ENCODE measurements at places on chromosomes 16 and 17.
A peak's percentile ranks its signal among the peaks of the same experiment; 100 is the strongest.

DNA sequence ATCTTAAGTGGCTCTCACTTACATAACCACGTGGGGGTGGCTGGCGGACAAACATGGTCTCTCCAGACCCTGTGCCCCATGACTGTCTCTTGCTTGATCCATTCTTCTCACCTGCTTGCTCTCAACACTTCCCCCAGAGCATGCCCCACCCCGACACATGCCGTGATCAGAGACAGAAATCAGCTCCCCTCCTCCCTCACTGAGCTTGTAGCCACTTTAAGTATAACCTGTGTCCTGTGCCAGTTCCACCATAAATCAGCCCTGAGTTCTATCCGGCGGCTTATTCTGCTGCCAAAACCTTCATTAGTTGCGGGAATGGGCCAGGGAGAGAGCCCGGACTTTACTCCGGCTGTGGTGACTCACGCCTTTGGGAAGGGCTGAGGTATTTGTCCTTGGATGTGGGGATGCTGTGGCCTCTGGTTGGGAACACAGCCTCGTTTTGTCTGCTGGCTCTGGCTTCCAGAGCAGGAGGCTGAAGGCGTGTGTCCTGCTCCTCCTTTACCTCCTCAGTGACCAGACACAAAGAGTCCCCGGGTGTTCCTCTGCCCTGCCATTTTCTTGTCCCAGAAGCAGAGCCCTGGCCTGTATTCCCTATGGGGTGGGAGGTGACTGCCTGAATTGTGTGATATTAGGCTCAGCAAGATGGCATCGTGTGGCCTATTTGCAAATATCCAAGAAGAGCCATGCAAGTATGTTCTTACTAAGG, 21.1 kb downstream of the ANKRD40 start:
- no peak for DNase-seq

- DNase-seq: peak; percentile 98
Measured at GRCh38 chr16:77722309-77723107, at the start of gene NUDT7. Gene NUDT7, plus strand, starts transcription at chr16:77722514. Its CDS starts 69 bp downstream, at chr16:77722583.

GRCh38 chr17:80645706-80646325, 101.2 kb downstream of the RPTOR start:
- DNase-seq: no peak

GRCh38 chr16:345772-346171, 6.8 kb downstream of the AXIN1 start:
- DNase-seq: no peak

DNA sequence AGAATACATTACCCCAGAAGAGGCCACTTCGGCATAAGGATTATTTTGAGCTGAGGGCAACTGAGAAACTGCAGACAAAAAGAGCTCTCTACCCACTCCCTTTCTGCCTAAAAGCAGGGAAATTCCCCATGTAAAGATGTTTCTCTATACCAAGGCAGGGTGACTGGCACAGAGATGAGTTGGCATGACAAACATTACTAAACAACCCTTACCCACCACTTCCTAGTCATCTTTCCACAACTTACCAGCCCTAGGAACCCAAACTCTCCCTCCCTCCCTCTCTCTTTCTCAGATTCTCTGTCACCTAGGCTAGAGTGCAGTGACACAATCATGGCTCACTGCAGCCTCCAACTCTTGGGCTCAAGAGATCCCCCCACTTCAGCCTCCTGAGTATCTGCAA, 68.6 kb downstream of the EMP2 start:
- no peak for DNase-seq

DNA sequence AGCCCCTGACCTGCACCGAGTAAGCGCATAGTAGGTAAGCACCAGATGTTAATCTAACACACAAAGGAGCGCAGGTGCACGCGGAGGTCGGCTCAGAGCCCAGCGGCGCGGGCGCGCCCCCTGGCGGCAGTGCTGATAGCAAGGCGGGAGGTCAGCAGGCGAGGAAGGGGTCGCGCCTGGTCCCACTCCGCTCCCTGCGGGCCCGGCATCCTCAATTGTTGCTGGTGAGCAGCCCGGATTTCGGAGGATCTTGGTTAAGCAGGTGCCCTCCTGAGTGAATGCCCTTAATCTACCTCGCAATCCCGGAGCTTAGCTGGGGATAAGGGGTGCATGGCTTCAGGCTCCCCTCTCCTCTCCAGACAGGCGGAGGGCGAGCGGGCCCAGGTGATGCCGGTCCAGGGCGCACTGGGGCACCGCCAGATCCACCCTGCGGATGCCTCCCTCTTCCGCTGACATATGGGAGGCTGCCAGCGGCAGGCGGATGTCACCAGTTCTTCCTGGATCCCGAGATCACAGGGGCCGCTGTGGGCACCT, 4.0 kb upstream of the WNT3 start:
- DNase-seq: peak; percentile 35

DNA sequence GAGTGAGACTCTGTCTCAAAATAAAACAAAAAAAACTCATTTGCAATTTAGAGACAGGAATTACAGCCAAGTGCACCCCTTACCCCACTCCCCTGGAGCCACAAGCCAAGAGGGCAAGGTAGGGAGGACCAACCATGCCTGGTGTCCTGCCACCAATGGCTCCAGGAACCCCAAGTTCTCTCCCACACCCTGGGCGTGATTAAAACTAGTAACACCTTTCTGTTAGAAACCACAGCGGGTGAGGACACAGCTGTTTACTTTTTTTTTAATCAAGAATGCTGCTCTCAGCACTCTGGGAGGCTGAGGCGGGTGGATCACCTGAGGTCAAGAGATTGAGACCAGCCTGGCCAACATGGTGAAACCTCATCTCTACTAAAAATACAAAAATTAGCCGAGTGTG, 38.1 kb downstream of the ANKRD11 start:
- no peak for DNase-seq

DNA sequence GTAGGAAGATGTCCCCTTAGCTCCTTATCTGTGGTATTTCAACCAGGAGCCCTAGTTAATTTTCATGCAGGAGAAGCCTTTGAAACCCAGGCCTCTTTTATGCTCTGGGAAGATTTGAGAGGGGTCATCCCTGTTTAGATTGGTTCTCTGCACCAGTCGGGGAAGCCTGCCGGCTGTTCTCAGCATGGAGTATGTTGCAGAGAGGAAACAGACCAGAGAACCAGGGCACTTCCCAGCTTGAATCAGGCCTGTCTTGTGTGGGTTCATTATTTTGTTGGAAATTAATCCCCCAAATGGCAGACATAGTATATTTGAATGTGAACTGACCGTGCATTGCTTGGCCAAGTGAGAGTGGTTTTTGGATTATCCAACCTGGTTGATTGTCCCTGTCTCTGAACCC, 1082.1 kb upstream of the RBFOX1 start:
- DNase-seq: no peak

DNA sequence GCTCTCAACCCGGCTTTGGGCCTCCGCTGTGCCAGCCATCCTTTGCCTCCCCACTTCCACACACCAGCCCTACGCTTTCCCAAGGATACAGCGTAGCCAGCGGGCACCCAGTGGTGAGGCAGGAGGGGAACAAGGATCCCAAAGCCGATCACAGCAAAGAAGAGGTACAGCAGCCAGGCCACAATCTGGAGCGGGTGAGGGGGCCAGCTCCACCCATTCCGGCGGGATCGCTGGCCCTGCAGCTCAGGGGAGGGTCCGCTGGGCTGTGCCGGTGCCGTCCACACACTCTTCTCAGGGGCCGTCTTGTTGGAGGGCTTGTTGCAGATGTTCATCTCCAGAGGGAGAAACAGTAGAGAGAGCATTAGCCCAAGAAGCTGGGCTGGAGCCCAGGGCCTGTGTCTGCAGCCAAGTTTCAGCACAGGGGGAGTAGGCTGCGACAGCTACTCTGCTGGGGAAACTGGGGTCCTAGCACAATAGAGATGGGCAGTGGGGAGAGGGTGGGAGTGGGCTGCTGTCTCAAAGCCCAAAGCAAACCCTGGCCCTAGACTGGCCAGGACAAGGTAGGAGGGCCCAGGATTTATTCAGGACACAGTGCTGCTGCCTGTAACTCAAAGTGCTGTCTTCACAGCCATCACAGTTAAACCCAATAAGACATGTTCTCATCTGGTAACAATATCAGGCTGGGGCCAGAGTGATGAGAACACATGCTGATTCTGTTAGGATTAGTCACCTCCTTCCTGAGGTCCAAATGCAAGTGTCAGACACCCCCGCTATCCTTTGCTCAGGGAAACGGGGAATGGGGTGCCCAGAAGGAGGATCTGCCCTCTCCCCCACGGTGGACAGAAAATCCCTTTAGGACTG, 9.9 kb downstream of the ZDHHC1 start:
- no peak for DNase-seq

DNA sequence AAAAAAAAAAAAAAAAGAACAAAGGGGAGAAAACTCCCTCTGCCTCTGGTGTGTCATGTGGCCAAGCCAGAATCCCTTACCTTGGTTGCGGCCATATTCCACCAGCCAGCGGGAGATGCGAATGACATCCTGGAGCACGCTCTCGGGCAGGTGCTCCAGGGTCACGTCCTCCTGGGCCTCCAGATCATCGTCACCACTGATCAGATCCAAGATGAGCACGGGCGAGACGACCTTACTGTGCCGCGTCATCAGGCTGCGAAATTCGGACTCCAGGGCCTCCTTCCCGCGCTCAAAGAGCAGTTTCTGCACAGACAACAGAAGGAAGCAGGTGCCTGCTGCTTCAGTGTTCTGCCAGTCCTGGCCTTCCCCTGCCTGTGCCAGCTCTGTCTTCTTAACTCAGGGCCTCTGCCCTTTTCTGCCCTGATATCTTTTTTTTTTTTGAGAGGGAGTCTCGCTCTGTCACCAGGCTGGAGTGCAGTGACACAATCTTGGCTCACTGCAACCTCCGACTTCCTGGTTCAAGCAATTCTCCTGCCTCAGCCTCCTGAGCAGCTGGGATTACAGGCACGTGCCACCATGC, 5.8 kb downstream of the EXOC7 start:
- no peak for DNase-seq

GRCh38 chr17:62802561-62803205, 5.4 kb downstream of the MARCHF10 start:
- DNase-seq: no peak

DNA sequence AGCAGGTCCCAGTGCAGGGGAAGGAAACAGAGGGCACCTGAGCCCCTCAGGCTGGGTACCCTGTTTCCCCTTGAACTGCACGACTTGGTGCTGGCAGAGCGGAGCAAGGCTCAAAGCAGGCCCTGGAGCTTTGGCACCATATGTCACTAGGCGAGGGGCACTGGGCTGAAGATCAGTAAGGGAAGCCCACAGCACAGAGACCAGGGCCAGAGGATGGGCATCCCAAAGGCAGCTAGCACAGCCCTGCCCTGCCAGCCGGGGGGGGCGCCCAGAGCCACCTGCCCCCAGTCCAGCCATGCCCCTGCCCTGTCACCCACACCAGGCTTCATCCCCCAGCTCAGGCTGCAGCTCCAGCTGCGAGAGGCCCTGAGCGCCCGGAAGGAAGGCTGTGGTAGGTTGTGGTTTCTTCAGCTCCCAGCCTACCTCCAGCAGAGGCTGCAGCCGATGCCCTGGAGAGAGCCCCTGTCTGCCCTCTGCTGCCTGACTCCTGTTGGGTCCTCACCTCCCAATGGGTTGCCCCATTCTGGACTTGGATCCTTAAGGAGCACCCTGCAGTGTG, 10.9 kb downstream of the NHERF1 start:
- DNase-seq: no peak

GRCh38 chr17:30232015-30232823, 3.3 kb downstream of the SLC6A4 start:
- no peak for DNase-seq

- DNase-seq: no peak
Measured at GRCh38 chr17:30253312-30253711, 17.8 kb upstream of the SLC6A4 start.

DNA sequence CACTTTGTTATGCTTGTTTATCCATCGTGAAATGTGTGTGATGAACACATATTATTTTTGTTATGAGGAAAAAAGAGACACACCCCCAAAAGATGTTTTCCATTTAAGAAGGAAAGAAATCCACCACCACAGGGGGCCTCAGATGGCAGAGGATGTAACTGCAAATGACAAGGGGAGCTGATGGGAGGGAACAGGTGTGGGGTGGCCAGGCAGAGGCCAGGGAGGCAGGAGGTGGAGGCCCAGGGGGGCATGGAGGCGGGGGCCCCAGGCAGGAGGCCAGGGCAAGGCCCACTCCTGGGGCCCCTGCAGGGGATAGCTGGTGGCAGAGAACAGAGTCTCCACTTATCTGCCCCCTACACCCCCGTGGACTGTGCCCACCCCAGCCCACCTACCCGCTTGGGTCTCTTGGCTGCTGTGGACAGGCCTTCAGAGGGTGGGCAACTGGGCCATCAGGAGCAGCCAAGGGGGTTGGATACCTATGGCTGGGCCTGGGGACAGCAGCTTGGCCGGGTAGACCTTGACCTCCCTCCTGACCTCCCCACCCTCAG, 28.0 kb downstream of the PPL start:
- no peak for DNase-seq

- DNase-seq: no peak
Measured at GRCh38 chr16:73405851-73406250, 357.9 kb upstream of the ZFHX3 start.

DNA sequence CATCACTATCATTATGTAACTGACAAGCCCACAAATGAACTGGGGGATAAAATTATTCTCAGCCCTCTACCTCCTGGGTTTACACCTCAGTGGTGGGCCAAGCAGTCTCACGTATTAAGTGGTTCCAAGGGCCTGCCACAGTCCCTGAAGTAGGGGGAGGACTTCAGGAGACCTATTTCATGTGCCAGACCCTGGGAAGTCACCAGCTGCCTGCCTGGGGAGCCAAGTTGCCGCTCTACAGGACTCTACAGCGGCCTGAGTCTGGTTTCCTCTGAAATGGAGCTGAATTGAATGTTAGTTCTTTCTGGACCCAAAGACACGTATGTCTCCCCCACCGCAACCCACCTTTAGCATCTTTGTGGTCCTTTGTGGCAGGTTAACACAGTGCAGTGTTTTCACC, 187.0 kb downstream of the IRX3 start:
- no peak for DNase-seq

- DNase-seq: no peak
Measured at GRCh38 chr17:71024172-71024571, 854.8 kb downstream of the KCNJ2 start.

DNA sequence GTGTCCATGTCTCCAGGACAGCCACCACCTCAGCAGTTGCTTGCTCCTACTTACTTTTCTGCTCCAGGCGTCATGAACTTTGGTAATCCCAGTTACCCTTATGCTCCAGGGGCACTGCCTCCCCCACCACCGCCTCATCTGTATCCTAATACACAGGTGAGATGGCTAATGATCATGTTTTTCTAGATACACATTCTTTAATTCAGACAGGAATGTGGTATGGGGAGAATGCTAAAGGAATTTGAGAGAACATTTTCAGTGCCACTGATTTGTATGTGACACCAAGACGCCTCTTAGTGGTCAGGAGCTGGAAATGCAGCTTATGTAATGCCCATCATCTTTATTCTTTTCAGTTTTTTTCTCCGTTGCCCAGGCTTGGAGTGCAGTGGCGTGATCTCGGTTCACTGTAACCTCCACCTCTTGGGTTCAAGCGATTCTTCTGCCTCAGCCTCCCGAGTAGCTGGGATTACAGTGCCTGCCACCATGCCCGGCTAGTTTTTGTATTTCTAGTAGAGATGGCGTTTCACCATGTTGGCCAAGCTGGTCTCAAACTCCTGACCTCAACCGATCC, 8.9 kb upstream of the RAPGEFL1 start:
- DNase-seq: peak; percentile 29

GRCh38 chr16:9395958-9396359, 304.5 kb downstream of the HAPSTR1 start:
- DNase-seq: no peak
